ENCODE measurements at places on chromosomes 2 and 18.

- DNase-seq, result no peak
Observed at GRCh38 chr18:24656551-24657443, 196.4 kb downstream of the HRH4 start.

DNA sequence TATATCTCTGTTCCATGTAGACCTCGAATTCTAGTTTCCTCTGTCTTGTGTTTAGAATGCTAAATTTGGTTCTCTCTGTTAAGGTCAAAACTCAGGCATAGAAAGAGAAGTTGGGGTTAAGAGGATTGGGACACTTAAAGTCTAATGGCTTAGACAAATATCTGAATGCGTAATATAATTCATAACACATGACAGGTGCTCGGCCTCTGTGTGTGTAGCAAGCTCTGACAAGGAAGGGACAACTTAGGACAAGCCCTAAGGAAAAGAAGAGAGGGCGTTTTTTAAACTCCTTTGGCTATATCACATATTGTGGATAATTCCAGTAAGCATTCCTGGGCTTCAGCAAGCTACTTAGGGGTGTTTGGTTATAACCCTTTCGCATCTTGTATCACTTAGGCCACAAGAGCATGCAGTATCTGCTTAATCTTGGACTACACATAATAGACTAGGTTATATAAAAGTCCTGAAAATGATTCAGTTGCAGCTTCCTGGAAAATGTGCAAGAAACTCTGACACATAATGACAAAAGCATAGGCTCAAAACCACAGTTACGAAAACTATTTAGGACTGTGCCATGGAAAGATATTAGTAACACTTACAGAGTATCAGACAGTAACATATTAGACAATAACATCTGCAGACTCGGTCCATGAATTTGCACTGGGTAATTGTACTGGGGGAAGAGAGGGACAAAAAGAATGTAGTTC, 16.1 kb upstream of the CREB1 start:
- DNase-seq, result no peak

GRCh38 chr2:110166266-110166665, 38.5 kb downstream of the NPHP1 start:
- DNase-seq, result no peak

DNA sequence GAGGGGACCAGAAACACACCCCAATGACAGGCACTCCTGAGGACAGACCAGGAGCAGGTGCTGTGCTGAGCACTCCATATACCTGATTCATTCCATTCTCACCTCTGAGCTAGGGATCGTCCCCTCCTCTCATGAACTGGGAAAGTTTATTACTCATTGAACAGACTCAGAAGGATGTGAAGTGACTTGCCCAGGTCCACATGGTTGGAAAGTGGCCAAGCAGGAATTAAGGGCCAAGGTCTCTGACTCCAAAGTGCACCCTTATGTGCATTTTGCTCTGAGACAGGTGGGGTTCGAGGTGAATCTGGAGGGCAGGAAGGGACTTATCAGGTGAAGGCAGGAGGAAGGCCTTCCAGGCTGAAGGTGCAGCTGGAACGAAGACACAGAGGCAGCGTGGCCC, 25.1 kb upstream of the PLB1 start:
- DNase-seq, result no peak

DNA sequence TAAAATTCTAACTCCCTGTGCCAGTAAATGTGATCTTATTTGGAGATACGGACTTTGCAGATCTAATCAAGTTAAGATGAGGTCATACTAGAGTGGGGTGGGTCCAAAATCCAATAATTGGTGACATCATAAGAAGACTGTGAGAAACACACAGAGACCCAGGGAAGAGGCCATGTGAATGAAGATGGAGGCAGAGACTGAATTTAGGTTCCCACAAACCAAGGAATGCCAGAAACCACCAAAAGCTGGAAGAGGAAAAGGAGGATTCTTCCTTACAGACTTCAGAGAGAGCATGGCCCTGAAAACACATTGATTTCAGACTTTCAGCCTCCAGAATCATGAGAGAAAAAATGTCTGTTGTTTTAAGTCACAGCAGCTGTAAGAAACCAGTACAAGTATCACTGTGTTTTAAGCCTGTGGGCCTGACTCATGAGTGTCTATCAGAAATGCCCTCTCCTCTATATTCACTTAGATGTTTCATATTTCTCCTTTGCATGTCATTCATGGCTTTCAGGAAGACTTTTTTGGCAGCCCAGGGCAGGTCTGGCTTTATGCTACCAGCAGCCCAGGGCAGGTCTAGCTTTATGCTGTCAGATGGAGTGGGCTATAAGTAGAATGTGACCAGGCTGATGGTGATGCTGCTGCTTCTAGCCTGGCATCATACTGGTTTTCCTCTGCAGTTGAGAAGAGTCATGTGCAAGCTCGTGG, 100.0 kb downstream of the SPOPL start:
- DNase-seq, result no peak

- DNase-seq, result no peak
Observed at GRCh38 chr2:132652474-132652873, 17.5 kb downstream of the LYPD1 start.

DNA sequence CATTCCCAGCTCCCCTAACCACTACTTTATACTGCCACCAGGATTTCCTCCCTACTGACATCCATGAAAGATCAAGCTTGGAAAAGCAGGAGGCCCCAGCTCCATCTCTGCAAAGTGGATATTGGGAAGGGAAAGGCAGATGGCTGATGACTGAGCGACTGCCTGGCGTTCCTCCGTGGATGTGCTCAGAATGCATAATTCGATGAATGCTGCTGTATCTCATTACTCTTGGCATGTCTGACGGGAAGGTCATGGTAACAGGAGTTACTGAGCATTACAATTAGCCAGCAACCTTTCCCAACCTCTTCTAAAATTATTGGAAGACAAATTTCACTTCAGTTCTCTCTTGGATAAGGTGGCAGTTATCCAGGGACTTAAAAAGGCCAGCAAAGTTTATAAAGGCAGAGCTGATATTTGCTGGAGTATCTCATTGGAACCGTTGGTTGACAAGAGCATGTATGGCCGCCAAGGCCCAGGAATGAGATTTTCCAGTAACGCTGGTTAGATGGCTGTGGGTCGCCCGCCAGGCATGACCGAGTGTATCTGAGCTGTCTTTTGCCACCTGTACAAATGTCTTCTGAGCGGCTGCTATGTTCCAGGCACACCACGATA, 34.5 kb downstream of the KCNE4 start:
- DNase-seq, result no peak
